Cortex of kidney (tissue), 1 donor: ENCODE measurements at places on chromosomes 5 and 9.

GRCh38 chr9:89923961-89924504, 319.2 kb downstream of the GADD45G start:
- no peak for DNase-seq

GRCh38 chr5:35954175-35954574, 15.8 kb upstream of the CAPSL start:
- no peak for DNase-seq

GRCh38 chr5:34709861-34710673, 53.9 kb downstream of the RAI14 start:
- no peak for DNase-seq

GRCh38 chr5:118952992-118953651, 35.2 kb downstream of the DTWD2 start:
- DNase-seq: no peak

DNA sequence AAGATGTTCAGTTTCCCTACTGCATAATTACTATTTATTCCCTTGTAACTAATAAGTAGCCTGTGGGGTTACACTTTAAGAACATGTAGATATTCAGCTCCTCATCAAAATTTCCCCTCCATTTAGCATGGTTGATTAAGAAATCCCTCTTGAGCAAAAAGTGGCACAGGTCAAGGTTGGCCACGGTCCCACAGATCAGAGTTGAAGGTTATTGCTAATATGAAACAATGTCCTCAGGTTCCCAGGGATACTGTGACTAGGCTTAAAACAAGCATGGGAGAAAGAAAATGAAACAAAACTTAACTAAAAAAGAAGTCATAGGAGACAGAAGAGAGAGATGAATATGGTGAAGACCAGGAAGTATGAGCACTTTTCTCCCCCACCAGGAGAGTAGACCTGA, 64.2 kb downstream of the RFK start:
- no peak for DNase-seq

- no peak for DNase-seq
These were observed 762.8 kb upstream of the WWC1 start for GRCh38 chr5:167528651-167529050.

DNA sequence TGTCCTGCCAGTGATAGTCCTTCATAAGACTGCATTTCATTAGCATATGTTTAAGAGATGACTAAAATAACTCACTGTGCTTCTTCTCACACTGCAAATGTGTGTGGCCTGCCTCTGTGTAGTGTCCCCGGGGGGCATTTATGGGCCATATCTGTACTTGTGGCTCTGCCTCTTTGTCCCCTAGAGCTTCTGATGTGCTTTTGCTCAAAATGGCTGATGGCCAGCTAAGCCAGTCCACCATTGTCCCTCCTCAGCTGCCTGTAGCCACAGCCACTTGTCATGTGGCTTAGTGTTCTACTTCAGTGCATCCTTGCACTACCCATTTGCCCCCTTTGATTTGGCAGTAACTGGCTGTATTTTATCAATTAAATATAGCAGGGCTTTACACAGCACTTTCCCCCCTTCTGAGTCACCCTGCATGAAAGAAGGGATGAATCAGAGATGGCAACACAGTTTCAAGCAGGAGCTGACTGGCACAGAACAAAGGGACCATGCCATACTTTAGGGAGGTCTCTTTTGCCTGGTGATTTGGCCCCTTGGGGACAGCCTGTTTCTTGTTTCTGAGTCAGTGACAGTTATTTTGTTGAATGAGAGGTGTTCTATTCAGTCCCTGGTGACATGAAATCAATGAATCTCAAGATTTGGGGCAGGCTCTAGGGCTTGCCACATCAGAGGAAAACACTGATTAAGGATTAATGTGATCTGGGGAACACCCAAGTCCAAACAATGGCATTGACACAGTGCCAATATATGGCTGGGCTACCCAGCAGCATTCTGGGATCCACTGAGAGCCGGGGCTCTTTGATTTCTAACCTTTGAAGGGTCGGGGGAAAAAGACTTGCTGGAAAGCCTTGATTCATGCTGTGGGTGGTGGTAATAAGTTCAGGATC, 245.5 kb downstream of the SMARCA2 start:
- no peak for DNase-seq

GRCh38 chr9:17761984-17762676, 183.3 kb downstream of the SH3GL2 start:
- no peak for DNase-seq

GRCh38 chr5:38670878-38671277, 114.4 kb upstream of the LIFR start:
- DNase-seq: no peak

DNA sequence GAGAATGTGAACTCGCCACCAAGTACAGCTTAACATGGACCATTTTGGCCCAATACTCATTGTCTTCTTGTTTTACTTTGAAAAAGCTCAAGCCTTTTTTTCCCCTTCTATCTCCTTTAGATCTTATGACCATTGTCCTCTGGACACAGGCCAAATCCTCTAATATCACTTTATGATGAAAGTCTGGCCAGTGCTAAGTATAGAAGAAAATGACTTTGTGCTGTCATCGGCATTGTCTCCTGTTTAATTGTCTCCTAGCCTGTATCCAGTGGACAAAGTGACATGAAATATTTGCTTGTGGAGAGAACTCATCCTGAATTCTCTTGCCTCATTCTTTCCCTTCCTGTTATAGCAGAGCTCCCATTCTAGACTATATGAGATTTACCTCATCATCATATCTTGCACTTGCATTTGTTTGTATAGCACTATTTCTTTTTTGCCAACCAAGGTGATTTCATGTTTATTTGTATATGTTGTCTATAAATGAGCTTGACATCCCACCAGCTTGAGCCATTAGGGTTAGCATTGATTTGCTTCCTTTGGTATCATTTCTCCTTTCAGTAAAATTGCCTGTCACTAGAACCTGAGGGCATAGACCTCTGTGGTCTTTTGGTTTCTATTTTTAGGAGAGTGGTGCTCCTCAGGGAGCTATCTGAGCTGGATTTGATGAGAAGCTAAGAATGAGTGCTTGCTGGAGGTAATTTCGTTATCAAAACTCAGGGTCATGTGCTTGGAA, 18.8 kb upstream of the TNFAIP8 start:
- DNase-seq: no peak

DNA sequence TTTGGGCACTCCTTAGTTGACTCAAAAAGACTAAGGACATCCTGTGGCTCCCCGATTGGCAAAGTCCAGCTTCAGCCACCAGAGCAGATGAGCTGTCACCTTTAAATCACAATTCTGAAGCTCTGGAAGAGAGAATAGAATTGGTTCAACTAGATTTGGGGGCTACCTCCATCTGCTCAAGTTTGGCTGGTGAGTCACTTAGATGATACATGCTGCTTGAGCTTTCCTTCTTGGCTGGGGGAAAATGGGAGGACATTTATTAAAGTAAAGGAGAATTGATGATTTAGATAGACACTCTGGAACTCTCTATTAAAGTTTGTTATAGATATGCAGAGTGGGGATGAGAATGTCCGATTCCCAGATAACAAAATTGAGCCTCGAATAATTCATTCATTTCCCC, 30.0 kb upstream of the GRIA1 start:
- DNase-seq: no peak

GRCh38 chr5:54946306-54946819, 39.0 kb downstream of the ESM1 start:
- no peak for DNase-seq

DNA sequence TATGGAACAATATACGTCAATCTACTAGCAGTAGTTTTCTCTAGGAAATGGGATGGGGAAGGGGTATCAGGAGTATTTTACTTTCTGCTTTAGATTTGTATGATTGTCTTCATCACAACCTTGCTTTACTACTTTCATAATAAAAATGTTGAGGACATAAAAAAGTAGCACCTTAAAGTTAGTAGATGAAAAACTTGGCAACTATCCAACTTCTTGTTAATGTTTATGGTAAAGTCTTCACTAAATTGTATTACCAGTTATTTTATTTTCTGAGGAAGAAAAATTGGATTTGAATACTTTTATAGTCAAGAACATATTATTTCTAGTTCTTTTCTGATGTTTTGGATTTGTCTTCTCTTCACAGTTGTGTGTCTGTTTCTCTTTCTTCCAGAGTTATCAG, 372.1 kb downstream of the ARRDC3 start:
- DNase-seq: no peak

DNA sequence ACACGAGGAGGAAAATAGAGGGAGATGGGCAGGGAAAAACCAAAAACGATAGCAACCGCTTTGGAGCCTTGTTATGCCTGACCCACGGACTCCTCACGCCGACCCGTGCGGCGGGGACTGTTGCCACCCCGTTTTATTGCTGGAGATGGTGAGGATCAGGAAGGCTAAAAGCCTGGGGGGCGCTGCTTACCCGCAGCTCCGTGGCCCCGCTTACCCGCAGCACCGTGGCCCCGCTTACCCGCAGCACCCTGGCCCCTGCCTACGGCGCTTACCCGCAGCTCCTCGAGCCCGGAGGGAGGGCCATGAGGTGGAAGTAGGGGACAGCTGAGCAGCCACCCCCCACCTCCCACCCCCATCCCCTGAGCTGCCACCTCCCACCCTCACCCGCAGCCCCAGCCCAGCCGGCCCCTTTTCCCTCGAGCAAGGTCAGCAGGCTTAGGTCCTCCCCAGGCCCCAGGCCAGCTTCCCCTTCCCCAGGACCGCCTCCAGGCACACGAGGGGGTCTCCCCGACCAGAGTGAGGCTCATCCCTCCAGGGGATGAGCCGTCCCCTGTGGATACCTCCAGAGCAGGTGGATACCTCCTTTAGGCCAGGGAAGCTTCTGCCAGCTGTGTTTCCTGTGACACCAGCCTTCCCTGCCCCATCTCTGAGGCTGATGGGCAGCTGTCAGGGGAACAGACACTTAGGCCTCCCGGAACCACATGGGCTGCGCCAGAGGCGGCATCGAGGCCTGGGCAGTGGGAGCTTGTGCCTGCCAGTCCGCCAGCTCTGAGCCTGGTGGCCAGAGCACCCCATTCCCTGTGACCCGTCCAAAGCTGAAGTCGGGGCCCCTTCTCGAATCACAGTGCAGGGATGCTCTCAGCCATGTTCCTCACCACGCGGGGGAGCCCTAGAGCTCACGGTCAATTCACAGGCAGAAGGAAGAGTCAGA, 92.3 kb downstream of the LMX1B start:
- no peak for DNase-seq

- DNase-seq: no peak
These were observed 12.6 kb upstream of the UGT3A2 start for GRCh38 chr5:36079200-36079781.

- no peak for DNase-seq
These were observed 142.3 kb upstream of the KLF9 start for GRCh38 chr9:70556771-70557170.

GRCh38 chr5:65128226-65128625, 353.5 kb downstream of the ADAMTS6 start:
- no peak for DNase-seq

DNA sequence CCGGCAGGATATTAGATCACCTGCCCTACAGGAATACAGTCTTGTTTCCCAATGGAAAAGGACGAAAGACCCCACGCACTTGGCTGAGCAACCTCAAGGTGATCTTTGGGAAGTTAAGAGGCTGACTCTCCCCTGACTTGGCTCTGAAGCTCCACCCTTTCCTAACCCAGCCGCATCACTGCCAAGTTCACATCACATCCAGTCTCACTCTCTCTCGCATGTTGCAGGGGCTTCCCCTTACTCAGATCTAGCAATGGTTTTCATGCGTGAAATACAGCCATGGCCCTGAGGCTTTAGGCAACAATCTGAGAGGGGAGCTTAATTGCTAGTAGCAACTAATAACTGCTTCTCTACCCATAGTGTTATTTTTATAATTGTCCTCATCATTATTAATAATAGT, 211.6 kb downstream of the DOCK8 start:
- DNase-seq: no peak

- no peak for DNase-seq
These were observed 69.3 kb downstream of the OLFM1 start for GRCh38 chr9:135156525-135157510.

DNA sequence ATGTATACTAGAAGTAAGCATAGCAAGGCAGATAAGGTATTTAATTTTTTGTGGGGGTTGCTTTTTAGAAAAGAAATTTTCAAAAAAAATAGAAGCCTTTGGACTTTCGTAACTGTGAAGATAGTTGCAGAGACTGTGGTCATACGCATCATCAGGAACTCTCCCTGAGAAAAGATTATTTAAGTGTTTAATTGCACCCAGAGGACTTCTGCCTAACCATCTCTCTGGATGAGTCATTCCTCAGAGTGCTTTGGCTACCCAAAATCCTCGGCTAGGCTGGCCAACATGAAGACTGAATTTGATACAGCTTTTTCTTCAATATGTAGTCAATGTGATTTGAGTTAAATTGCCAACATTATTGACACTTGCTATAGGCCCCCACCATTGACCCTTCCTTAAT, 296.4 kb downstream of the TLR4 start:
- no peak for DNase-seq

- DNase-seq: no peak
These were observed 2.6 kb downstream of the PDLIM4 start for GRCh38 chr5:132260051-132260450.

- DNase-seq: peak; percentile 33
These were observed 23.0 kb downstream of the SLC9A3 start for GRCh38 chr5:501105-501830.

DNA sequence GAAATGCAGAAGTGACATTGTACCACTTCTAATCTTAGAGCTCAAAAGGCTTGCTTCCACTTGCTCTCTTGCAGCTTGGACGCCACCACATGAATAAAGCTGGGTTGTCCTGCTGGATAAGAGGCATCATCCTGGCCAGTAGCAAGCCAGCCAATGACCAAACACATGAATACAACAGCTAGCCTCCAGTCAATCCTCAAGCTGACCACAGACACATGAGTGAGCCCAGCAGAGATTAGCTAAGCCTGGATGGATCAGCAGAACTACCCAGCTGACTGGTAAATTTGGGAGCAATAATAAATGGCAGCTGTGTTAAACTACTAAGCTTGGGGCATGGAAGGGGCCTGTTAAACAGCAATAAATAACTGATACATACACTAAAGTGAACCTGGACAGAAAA, 121.1 kb upstream of the SLC12A2 start:
- DNase-seq: no peak

DNA sequence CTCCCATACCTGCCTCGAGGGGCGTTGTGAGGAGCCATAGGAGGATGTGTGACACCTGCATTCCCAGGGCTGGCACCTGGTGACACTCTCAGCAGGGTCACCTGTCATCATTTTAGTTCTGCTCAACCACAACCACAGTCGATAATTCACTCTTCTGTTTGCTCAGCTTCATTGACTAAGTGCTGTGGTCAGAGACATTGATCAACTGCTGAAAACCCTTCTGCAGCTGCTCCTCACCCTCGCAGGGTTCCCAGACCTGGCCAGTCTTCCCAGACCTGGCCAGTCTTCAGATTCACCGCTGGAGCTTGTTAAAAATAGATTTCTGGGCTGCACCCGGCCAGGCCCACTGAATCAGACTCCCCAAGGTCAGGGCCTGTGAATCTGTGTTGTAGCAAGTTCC, 92.8 kb downstream of the MVB12B start:
- no peak for DNase-seq

GRCh38 chr5:68217047-68217355, 1.4 kb downstream of the PIK3R1 start:
- no peak for DNase-seq

DNA sequence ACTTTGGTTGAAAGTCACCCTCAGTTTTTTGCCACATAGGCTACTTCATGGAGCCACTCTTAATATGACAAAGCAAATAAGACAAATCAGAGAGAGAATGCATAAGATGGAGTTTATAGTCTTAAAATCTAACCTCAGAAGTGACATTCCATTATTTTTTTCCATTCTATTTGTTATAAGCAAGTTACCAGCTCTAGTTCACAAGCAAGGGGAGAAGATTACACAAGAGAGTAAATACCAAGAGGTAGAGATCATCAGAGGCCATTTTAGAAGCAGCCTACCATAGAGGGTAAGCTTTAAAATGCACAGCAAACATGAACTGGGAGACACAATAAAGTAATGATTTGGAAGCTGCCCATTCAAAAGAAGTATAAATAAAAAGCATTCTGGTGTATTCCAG, 651.3 kb upstream of the MEF2C start:
- no peak for DNase-seq
